ENCODE measurements at places on chromosomes 1 and 21.
A peak's percentile ranks its signal among the peaks of the same experiment; 100 is the strongest.

- DNase-seq: no peak
Measured at GRCh38 chr1:235430991-235431390, 63.8 kb downstream of the TBCE start.

GRCh38 chr1:210922666-210923065 lies 211.3 kb downstream of the KCNH1 start:
- DNase-seq: no peak

DNA sequence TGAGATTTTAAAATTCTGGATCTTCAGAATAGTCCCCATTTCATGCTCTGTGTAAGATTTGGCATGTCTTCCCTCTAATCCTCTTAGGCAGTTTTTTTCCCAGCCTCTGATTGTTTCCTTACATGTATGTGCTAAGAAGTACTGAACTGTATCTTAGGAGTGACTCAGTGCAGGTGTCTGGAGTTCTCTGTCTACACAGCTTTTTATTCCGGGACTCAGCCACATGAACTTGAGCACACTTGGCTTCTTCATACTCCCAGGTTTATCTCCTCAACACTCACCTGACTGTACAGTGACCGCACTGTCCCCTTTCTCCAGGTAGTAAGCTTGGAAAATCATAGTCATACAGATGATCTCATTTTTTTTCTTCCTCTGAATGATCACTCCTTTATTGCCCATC lies 50.7 kb downstream of the SYT14 start:
- no peak for DNase-seq

- DNase-seq: no peak
Measured at GRCh38 chr1:193070942-193071341, 11.5 kb downstream of the RO60 start.

DNA sequence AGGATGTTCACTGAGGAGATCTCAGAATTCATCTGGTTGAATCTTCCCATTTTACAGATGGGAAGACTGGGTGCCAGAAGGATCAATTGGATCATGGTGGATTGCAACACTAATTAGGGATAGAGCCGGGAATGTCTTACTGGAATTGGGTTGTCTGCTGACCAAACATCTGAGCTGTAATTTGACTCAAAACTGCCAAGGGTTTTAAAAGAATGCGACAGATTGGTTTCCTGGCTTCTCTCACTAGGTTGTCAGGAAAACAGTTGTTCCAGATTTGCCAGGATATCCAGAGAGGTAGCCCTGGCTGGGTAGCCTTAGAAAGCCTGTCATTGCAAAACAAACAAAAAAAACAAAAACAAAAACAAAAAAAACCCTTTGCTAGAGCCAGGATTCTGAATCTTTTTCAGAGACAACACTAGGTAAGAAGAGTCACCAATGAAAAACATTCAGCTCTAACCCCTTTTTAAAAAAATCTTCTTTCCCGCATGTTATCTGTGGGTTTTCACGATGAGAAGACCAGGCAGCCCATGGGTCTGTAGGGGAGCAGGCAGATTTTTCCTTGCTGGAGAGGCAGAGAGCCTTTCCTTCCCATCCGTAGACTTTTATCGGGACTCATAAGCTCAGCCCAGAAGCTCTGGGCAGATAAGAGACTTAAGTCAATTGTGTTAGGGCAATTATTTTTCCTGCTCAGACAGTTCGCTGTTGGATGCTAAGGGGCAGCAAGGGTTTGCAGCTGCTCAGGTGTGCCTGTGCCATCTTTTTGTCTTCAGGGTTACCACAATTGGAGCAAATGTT lies 418.9 kb downstream of the PRDM2 start:
- DNase-seq: peak; percentile 3

GRCh38 chr1:218557731-218558130 lies 212.6 kb downstream of the TGFB2 start:
- DNase-seq: no peak

DNA sequence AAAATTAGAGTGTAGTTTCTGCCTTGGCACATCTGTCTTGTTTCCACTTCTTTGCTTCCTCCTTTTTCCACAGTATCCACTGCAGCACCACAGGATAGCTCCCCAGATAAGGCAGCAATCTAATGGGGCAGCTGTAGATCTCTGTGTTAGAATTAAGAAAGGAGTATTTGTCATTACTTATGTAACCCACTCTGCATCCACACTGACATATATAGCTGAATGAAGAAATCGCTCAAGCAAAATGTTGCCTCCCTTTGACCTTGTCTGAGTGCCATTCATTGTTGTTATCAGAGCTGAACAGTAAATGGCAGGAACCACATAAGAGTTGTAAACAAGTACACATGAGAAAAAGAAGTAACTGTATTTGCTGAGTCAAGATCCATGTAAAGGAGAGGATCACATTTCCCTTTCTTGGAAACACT lies 45.9 kb upstream of the DPH5 start:
- no peak for DNase-seq

GRCh38 chr1:93078986-93079654 lies at the start of gene MTF2:
Gene MTF2 (plus strand): TSS chr1:93079283. CDS start chr1:93079527, 244 bp downstream.
- peak; percentile 95 for DNase-seq

DNA sequence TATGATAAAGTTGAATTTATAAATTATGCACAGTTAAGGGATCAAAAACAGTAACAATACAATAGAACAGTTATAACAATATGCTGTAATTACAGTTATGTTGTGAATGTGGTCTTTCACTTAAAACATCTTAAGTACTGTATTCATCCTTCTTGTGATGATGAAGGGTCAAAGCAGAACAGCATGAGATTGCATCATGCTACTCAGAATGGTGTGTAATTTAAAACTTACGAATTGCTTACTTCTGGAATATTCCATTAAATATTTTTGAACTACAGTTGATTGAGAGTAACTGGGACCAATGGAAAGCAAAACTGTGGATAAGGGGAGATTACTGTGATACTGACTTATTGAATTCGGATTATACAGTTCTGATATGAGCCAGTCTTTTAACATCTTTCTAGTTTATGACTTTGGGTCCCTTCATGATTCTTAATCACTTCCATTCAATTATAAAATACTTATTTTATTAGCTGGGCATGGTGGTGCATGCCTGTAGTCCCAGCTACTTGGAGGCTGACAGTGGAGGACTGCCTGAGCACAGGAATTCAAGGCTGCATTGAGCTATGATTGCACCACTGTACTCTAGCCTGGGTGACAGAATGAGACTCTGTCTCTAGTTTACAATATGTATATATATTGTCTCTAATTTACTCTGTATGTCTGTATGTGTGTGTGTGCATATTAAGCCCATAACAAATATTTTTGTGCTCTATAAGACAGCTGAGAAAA lies 43.2 kb downstream of the ATP1B1 start:
- no peak for DNase-seq

- no peak for DNase-seq
Measured at GRCh38 chr1:63534406-63534805, 11.1 kb downstream of the EFCAB7 start.

DNA sequence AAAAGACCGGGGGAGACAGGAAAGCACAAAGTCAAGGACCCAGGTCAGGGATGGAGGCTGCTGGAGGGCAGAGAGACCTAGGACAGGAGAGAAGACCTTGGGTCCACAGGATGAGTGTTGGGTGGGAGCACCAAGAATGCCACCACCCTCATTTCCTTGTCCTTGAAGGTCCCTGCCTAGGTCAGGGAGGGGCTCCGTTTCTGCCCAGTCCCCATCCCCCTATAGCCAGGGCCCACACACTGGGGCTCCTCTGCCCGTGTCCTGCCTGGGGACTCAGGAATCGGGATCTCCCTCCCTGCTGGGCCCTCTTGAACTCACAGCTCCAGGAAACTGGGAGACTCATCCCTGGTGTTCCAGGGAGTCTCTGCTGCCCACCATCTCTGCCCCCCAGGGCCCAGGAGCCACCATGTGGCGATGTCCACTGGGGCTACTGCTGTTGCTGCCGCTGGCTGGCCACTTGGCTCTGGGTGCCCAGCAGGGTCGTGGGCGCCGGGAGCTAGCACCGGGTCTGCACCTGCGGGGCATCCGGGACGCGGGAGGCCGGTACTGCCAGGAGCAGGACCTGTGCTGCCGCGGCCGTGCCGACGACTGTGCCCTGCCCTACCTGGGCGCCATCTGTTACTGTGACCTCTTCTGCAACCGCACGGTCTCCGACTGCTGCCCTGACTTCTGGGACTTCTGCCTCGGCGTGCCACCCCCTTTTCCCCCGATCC lies 584 bp downstream of the TINAGL1 start:
- DNase-seq: no peak

- no peak for DNase-seq
Measured at GRCh38 chr1:14261395-14261794, 337.1 kb upstream of the KAZN start.

- no peak for DNase-seq
Measured at GRCh38 chr21:15688809-15689208, 41.0 kb upstream of the USP25 start.

DNA sequence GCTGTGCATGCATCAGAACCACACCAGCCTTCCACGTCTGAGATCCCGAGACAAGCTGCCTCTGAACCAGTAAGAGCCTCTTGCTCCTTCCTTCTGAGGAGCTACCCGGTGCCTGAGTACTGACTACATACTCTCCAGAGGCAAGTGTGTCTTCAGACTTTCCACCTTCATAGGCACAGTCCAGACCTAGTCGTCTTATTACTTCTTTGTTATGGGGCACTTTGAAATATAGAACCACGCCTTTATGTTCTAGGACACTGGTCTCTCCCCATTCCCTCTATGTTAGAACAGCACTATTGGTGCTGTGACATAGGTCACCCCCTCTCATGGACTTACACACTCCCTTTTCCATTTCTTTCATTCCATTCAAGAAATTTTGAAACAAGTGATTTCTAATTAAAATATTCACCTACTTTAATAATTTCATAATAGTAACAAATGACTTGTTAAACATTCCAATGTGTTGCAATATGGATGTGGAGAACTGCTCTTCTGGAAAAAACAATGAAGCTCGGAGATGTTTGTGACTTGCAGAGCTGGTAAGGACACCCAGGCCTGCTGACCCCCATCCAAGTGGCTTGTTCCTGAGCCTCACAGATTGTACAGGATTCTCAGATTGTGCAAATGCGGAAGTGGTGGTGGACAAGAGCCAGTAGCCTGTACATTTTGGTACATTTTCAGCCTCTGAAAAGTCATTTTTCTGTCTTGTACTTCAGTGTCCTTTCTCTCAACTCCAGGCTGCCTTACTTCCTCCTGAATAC lies 76.1 kb upstream of the SIPA1L2 start:
- no peak for DNase-seq

- no peak for DNase-seq
Measured at GRCh38 chr1:14521622-14522021, 76.9 kb upstream of the KAZN start.
